SJCRH30 (cell line): ENCODE measurements at places on chromosomes 7 and 10. TPM values are rescaled to one million over a fixed set of nuclear protein-coding genes. Genes with fewer than 3 reads are reported as not detected.

- no peak for DNase-seq
Observed at GRCh38 chr7:127632276-127632910, 14.5 kb upstream of the PAX4 start.

DNA sequence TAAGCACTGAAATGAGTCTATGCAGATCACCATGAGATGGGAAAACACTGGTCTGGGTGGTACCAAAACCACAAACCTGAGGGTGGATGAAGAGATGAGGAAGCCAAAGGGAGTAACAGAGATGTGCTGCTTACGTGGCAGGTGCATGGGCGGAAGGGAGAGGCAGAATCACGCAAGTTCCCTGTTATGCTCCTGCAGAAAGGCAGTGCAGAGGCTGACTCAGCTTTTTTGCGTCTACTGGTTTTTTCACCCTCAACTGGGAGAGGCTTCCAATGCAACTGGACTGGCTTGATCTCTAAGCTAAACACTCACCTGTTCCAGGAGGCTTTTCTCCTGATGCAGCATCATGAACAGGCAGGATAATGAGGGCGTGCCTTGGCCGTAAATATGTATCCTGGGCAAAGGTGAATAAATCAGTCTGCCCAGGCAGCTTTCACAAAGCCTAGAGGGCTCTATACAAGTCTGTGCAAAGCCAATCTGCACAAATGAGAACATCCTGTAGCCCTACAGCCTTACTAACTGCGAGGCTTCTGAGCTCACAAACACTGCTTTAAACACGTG lies 95.4 kb upstream of the AFAP1L2 start:
- DNase-seq: no peak

DNA sequence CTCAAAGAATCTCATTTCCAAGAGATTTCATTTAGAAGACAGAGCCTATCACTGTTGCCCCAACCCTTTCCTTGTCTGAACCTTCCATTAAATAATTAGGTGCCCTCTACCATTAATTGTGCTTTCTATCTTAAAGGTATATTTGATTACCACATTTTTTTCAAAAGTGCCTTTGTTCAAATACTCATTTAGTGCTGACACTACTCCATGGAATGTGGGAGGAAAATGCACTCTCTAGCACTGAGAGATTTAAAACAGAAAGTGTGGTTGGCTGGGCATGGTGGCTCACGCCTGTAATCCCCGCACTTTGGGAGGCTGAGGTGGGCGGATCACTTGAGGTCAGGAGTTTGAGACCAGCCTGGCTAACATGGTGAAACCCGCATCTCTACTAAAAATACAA lies 119.8 kb downstream of the CACNA2D1 start:
- DNase-seq: no peak

GRCh38 chr10:32332299-32332750 lies 14.6 kb downstream of the EPC1 start:
- DNase-seq: no peak

DNA sequence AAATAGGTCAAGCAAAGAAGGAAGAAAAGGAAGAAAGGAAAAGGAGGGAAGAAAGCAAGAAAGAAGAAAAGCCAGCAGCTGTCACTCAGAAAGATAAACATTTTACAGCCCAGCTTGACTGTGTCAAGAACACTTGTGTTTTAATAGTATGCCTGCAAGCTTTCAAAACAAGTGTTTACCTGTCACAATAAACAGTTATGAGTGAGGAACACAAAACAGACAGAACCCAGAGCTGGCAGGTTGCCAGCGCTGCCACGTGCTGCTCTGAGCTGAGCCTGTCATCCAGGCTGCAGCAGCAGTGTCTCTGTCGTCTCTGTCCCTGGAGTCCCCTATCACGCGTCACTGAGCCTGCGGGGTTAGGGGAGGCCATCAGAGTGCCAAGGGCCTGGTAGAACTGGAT lies 827.6 kb upstream of the AUTS2 start:
- peak; percentile 10 for DNase-seq

- peak; percentile 32 for DNase-seq
Observed at GRCh38 chr10:48215486-48216203, 58.9 kb downstream of the FRMPD2 start.

CCDC146 gene
- 0.66 and 1.4 TPM in 2 replicates for total RNA-seq

WDFY4 gene
- not detected in 2 replicates for total RNA-seq
